ENCODE measurements at places on chromosomes 7 and 10.

- no peak for DNase-seq
Measured at GRCh38 chr10:44056967-44057805, 327.7 kb downstream of the CXCL12 start.

- DNase-seq, result no peak
Measured at GRCh38 chr10:36023939-36024338, 381.8 kb upstream of the FZD8 start.

GRCh38 chr7:133858311-133858710, 268.8 kb upstream of the LRGUK start:
- DNase-seq, result no peak

DNA sequence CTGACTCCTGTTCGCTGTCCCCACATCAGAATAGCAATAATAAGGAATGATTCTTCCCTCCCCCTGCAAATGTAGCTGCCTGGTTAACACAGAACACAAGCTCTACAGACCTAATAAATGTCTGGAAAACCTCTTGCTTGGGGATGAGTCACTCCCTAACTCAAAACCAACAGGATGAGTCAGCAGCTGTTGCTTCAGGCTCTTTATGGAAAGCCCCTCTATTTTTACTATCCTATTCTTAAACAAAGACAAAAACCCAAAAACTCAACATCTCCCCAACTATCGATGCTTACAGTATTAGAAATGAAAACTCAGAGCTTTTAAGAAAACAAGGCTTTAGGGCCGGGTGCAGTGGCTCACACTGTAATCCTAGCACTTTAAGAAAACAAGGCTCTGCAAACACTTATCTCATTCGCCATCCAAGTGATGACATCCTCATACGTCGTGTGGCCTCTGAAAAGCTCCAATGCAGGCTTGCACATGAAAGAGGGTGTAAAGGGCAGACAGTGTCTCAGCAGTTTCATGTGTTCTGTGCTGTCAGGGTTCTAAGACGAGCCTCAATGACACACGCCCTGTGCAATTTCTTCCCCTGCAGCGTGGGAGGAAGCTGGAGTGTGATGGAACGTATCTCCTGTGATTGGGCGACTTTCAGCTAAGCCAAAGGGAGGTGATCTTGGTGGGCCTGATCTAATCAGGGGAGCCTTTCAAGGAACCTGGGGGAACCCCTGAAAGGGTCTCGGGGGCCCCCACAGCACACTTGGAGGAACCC, 70.1 kb downstream of the AMZ1 start:
- DNase-seq, result peak; percentile 66

- DNase-seq, result no peak
Measured at GRCh38 chr7:41612798-41613197, 90.1 kb downstream of the INHBA start.

DNA sequence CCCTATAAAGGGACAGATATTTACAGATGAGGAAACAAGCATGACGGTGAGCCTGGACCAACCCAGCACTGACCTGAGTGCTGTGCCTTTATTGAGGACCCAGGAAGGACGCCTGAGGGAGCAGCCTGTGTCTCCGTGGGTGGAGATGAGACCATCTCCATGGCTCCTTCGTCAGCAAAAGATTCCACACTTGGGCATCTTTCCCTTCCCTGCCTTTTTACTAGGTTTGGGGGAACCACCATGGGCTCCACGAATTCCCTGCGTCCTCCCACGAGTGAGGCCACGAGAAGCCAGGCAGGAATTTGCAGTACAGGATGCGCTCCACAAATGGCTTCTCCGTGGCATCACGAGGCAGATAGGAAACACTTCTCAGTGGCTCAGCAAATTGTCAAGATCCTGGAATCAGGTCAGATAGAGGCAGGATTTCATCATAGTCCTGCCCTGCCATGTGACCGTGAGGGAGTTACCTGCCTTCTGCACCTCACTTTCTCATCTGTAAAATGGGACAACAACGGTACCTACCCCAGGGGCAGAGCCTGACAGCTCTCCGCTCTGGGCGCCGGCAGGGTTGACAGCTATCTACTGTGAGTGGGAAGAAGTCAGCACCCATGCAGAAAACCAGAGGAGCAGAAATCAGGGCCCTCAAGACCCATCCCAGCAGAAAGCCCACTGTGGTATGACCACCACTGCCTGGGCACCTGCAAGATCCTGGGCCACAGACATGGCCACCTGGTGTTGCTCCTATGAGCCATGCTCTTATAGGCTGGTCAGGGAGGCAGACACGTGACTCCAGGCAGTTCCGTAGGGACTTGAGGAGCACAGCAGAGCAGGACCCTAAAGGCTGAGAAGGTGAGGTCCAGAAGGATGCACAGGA, 80.1 kb downstream of the GRID1 start:
- no peak for DNase-seq

- DNase-seq, result no peak
Measured at GRCh38 chr10:73956476-73957359, 41.2 kb upstream of the VCL start.

DNA sequence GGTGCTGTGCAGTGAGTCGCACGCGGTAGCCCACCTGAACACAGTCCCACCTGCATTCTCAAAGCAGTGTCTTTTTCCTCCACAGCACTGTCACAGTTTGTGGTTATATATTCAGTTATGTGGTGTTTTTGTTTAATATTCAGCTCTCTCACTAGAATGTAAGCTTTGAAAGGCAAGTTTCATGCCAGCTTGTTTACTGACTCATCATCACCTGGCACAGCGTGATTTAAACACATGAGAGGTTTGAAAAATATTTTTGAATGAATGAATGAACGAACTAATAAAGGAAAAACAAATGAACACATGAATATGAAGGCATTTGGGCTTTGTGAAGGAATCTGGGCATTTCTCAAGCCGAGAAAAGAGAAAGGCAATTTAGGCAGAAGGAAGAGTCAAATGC, 51.9 kb upstream of the TM9SF3 start:
- no peak for DNase-seq

GRCh38 chr7:12625836-12626235, 55.3 kb downstream of the SCIN start:
- no peak for DNase-seq

GRCh38 chr10:62079885-62080559, 178.5 kb downstream of the ARID5B start:
- DNase-seq, result no peak

DNA sequence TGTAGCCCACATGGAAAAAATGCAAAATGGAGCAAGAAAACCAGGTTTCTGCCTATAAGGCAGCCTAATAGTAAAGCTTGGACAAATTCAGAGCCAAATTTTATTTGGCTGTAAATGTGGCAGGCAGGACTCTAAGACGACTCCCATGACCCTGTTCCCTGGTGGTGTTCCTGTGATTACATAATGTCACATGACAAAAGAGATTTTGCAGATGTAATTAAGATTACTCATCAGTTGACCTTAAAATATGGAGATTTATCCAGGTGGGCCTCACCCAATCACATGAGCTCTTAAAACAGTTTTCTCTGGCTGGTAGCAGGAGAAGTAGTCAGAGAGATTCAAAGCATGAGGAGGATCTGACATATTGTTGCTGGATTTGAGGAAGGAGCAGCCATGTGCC, 303.1 kb upstream of the IMMP2L start:
- DNase-seq, result no peak

GRCh38 chr7:96484091-96484490, 162.2 kb upstream of the SLC25A13 start:
- DNase-seq, result no peak

DNA sequence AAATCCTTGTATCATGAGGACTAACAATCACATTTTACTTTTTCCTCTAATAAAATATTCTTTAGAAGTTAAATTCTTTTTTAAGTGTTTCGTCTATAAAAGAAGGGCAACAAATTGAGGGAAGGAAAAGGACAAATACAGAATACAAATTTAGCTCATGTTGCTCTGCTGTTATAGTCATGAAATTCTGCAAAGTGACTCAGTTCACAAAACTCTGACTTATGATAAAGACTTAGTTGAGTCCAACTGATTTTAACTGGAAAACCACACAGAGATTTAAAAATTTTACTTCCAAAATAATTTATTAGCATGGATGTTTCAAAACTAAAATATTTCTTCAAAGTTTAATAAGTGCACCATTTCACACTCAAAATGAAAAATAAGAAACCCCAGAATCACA, 75.0 kb upstream of the GPR22 start:
- no peak for DNase-seq

DNA sequence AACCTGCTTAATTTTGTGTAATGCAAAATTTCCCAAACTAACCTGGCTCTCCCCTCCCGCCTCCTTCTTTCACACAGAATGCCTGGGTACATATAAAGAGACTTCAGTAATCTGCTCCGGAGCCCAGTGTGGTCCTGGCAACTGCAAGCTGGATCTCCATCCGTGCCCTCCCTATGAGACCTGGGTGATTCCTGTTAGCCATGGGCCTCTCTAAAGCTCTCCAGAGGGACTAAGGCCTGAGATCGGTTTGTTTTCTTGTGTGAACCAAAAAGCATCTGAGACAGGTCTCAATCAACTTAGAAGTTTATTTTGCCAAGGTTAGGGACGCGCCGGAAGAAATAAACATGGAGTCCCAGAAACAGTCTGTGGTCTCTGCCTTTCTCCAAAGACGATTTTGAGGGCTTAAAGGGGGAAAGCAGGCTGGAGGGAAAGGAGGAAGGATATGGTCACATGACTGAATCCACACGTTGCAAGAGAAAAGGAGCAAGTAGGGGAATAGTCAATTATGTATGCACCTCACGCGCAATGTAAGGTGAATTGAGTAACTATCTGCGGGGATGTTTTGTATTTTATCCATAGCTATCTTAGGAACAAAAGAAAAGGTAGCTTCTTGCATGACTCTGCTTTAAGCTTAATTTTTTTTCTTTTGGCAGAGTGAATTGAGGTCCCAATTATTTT, 46.2 kb upstream of the CCDC3 start:
- DNase-seq, result no peak

DNA sequence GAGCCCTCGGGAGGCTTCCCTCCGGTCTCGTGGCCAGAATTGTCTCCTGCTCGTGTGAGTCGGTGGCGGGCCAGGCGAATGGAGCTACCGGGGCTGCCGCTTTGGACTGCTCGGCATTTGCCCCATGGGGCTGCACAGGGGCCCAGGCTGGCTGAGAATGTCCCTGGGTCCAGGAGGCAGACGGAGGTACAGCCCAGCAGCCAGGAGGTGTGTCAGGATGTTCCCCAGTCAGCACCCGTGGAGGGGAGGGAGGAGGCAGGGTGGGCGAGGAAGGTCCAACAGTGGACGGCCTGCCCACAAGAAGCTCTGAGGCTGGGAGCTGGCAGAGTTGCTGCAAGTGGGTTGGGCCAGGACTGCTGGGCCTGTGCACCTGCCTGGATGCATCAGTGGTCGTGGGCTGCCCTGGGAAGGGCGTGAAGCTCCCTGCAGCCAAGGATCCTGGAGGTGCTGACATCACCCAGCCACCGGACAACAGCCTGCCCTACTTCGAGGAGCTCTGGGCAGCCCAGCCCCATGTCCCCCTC, 46.4 kb downstream of the PDGFA start:
- DNase-seq, result no peak

DNA sequence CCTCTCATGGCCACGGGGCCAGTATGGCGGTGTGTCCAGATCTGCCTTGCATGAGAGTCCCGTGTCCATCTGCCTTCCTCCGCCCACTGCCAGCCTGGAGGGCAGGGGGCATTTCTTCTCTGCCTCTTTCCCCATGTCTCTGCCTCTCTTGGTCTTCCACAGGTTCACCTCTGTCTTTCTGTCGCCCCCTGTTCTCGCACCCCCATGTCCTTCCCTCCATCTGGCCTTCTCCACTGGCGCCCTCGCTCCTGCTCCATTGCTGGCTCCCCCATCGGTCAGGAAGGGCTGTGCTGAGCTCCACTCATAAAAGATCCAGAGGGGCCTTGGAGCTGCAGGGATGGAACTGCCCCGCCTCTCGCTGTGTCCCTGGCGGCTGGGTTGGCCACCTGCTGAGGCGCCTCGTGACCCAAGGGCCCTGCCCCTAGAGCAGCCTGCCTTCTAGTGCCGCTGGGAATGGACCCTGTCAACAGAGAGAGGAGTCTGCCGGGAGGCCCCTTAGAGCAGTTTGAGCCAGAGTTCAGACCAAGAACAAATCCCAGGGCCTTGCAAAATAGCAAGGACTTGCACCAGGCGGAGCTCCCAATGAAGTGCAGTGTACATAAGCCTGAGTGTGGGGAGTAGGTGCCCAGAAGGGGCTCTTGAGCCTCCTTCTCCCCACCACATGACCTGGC, 42.0 kb downstream of the GOLGA7B start:
- DNase-seq, result no peak

- DNase-seq, result no peak
Measured at GRCh38 chr10:23581906-23582450, 143.1 kb downstream of the OTUD1 start.

DNA sequence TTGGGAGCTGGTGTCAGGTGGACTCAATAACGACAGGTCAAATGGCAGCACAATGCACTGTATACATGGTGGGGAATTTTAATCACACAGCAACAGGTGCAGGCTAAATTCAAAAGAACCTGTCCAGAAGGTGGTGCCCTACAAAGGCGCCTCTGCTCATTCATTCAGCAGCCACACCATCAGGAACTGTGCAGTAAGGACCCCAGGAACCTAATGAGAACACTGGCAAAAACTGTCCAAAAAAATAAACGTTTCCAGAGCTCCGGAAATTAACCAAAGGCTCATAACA, 21.9 kb upstream of the CRYGN start:
- no peak for DNase-seq

- DNase-seq, result no peak
Measured at GRCh38 chr7:82247814-82248433, 195.7 kb downstream of the CACNA2D1 start.

DNA sequence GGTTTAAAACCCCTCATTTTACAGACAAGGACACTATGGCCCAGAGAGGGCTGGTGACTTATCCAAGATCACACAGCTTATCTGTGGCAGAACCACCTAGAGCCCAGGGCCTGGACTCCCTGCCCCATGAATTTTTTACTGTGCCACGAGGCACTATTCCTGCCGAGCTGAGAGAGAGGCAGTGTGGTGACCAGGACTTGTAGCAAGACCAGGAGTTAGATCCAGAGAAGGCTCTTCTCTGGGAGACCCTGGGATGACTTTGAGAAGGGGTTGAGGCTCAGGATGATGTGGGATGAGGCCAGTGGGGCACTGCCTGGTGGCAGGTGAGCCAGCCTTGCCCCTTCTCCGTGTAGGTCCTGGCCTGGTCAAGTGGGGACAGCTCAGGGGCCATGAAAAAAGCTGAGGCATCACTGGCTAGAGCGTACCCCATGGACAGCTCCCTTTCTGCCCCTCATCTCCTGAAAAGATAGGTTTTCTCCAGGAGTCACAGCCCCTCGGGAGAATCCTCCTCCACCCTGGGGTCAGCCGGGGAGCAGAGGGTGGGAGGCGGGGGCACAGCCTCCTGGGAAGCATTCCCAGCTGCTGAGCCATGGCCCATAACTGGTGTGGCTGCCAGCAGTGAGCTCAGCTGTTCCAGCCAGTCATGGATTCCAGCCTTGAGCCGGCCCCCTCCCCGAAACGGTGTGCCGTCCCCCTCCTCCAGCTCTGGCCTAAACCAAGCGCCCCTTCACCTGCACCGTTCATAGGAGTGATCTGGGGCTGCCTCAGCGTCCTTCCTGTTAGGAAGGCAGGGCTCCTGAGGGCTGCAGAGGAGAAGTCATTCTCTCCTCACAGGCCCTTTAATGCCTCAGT, 5.8 kb downstream of the FLNC start:
- DNase-seq, result no peak

GRCh38 chr10:29553544-29554250, 81.1 kb downstream of the SVIL start:
- DNase-seq, result no peak
